ENCODE measurements at places on chromosomes 7 and 10.

DNA sequence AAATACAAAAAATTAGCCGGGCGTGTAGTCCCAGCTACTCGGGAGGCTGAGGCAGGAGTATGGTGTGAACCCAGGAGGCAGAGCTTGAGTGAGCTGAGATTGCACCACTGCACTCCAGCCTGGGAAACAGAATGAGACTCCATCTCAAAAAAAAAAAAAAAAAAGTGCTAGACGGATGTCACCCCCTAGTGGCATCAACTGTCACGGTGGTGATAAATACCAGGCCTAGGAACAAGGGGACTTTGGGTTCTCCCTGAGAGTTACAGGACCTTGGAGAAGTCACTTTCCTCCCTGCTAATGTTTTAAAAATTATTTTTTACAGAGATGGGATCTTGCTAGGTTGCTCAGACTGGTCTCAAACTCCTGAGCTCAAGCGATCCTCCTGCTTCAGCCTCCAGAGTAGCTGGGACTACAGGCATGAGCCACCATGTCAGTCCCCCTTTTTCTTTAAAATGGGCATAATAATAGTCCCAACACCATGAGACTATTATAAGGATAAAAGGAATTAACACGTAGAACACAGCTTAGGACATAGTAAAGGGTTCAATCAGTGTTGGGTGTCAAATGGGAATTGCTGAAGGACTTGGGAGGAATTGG is 2.6 kb upstream of the TMEM130 start:
- DNase-seq = no peak

DNA sequence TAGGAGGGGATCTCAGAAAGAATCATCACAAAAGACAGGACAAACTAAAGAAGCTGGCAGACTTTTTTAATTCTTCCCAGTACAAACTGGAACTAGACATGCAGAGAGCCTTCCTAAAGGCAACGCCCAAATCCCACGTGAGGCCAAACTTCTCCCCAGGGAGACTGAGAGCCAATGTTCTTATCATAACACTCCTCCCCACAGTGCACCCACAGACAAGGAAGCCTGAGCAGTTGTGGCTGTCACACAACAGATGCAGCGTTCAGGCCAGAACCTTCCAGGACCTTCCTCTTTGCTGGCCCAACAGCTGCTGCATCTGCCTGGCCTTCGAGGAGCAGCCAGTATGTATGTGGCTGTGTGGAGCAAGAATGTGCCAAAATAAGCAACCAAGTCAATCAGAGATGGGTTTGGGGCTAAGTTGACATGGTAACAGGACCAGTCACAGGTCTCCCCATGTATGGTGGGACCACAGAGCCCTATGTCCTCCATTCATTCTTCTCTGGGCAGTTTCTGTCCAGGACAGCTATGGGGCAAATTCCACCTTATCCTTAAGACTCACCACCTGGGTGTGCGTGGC is 34.9 kb downstream of the SRPK2 start:
- DNase-seq = peak; percentile 69

- DNase-seq = no peak
Measured at GRCh38 chr7:105972276-105972675, 9.2 kb downstream of the CDHR3 start.

GRCh38 chr7:31017721-31018120 is 34.4 kb upstream of the ADCYAP1R1 start:
- DNase-seq = no peak

GRCh38 chr10:86411281-86411841 is 44.8 kb upstream of the GRID1 start:
- peak; percentile 75 for DNase-seq

DNA sequence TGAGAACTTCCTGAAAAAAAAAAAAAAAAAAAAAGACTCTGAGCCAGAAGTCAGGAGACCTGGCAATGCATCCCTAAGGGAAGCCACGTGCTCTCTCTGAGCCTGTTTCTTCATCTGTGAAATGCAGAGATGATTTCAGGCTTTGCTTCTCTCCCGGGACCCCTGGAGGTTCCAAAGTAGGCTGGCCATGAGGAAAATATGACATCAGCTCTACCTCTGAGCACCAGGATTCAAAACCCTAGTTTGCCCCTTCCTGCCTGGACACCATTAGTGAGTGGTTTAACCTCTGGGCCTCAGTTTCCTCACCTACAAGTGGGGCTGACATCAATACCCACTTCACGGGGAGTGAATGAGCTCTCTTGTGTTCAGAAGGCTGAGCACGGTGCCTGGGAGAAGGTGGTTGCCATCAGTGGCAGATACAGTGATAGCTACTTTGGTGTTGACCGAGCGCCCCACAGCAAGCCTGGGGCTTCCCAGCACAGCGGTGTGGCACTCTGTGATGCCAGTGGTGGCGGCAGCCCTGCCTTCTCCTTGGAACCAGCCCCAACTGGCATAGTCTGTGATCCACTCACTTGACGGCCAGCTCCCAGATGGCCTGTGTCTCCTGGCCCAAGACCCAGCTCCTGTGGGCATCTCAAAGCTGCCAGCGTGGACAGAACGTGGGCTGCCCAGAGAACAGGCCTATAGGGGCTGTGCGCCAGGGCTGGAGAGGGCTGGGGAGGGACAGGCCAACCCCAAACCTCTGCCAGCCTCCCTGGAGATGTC is 153.1 kb upstream of the UNC5B start:
- DNase-seq = no peak

- no peak for DNase-seq
Measured at GRCh38 chr10:66572700-66573099, 353.1 kb upstream of the LRRTM3 start.

All from AG10803 (cell line).